Omental fat pad (tissue), 4 donors: ENCODE measurements at places on chromosomes 7 and 10.

DNA sequence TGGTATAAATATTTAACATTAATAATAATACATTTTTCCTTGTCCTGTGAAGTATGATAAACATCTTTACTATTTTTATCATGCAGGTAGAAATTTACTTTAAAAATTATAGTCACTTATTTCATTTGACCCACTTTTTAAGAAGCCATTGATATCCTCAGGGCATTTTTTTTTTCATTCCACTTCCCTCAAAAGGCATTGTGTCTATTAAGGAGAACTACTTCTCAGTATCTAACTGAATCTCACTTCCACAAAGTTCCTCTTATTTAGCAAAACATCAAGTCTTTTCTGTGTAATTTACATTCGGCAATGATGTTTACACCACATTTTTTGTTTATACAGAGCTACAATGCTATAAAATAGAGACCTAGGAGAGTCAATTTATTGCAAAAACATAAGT lies 388.2 kb upstream of the AKR1E2 start:
- DNase-seq: no peak

DNA sequence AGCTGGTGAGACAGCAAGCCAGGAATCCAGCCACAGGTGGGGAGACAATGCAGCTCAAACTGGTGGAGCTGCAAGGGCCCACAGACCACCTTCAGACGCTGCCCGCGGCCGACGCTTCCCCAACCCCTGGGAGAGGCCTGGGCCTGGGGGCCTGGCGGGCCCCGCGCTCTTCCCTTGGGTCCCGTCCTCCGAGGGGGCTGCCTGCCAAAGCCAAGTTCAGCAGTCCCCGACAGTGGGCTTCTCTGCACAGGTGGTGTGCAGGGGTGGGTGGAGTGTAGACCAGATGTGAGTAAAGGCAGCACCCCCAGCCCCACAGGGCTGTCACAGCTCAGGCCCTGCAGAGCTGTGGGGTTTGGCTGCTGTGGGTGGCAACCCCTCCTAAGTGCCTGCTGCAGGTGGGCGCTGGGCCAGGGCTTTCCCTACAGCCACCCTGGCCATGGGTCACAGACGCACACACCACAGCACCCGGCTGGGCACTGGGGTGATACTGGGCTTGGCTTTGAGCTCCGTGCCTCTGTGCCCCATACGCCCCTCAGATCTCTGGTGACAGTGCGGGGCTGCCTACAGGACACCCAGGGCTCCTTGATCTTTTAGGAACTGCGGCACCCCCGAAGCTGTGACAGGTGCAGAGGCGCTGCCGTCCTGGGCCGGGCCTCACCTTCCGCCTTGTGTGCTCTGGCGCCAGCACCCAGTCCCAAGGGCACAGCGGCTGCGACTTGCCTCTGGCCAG lies 20.5 kb downstream of the BNIP3 start:
- no peak for DNase-seq

- no peak for DNase-seq
Observed at GRCh38 chr7:105682341-105683060, 101.2 kb upstream of the EFCAB10 start.

- DNase-seq: no peak
Observed at GRCh38 chr10:8130973-8131911, 76.8 kb downstream of the GATA3 start.

DNA sequence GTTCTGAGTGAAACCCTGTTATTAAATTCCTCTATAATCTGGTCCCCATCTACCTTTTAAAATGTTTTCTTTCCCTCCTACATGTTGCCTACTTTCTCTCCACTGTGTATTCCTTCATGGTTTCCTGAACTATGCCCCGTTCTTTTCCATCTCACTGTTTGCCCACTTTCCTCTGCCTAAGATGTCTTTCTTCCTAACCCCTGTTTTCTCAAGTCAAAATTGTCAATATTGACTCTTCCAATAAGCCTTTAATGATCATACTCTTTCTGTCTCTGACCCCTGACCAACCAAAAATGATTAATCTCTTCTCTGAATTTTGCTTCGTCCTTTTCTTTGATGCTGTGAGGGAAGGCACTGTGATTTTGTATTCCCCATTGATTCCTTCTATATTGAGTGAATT lies 30.6 kb upstream of the OIT3 start:
- DNase-seq: no peak

- no peak for DNase-seq
Observed at GRCh38 chr7:78862411-78862900, 591.0 kb downstream of the MAGI2 start.
